Lower lobe of right lung (tissue), 2 donors: ENCODE measurements at places on chromosomes 3 and 15. TPM values are rescaled to one million over a fixed set of nuclear protein-coding genes. Genes with fewer than 3 reads are reported as not detected.

DLEC1 gene
- 15.0 TPM for total RNA-seq

GOLGA8R gene
- 5.1 TPM for total RNA-seq

ACOX2 gene
- total RNA-seq = 20.2 TPM

GPR62 gene
- total RNA-seq = not detected

GHRL gene
- total RNA-seq = 2.5 TPM

RHOV gene
- 1.5 TPM for total RNA-seq

PPP1R14D gene
- total RNA-seq = 0.53 TPM

GOLGA8O gene
- total RNA-seq = not detected

CORO2B gene
- 6.8 TPM for total RNA-seq

CCR8 gene
- total RNA-seq = not detected

ADGRG7 gene
- not detected for total RNA-seq

ADCY5 gene
- total RNA-seq = 5.6 TPM

IL16 gene
- 34.6 TPM for total RNA-seq

TF gene
- total RNA-seq = 2.8 TPM

GP9 gene
- 2.6 TPM for total RNA-seq

EPHB1 gene
- 3.0 TPM for total RNA-seq

FBXL2 gene
- 8.1 TPM for total RNA-seq

SLC28A1 gene
- total RNA-seq = not detected

KLHL40 gene
- not detected for total RNA-seq

AMOTL2 gene
- 77.8 TPM for total RNA-seq

ERICH6 gene
- not detected for total RNA-seq

CADM2 gene
- total RNA-seq = 0.83 TPM

GOLGA8N gene
- 14.3 TPM for total RNA-seq

MESP2 gene
- total RNA-seq = not detected

SLC22A14 gene
- total RNA-seq = not detected

VGLL4 gene
- 45.5 TPM for total RNA-seq

ACKR4 gene
- total RNA-seq = 8.5 TPM

SERP1 gene
- total RNA-seq = 150 TPM

CYP1A1 gene
- 0.38 TPM for total RNA-seq

BCHE gene
- 5.8 TPM for total RNA-seq

IL5RA gene
- 5.6 TPM for total RNA-seq

HYKK gene
- total RNA-seq = 4.1 TPM

SHC4 gene
- 0.68 TPM for total RNA-seq

SNTN gene
- total RNA-seq = 12.8 TPM

LTF gene
- total RNA-seq = 53.5 TPM

GXYLT2 gene
- total RNA-seq = 6.7 TPM

SPINK8 gene
- total RNA-seq = not detected

TPRG1 gene
- total RNA-seq = 23.4 TPM

CHRFAM7A gene
- 9.6 TPM for total RNA-seq

ADAMTS7 gene
- total RNA-seq = 5.3 TPM

HRG gene
- total RNA-seq = not detected

CD200R1 gene
- total RNA-seq = 1.5 TPM

GABRR3 gene
- total RNA-seq = not detected

B2M gene
- total RNA-seq = 4,741 TPM

ST3GAL6 gene
- 42.4 TPM for total RNA-seq

CDCP1 gene
- 28.7 TPM for total RNA-seq

RTP3 gene
- total RNA-seq = not detected

PSTPIP1 gene
- total RNA-seq = 18.4 TPM

CSPG4 gene
- 15.0 TPM for total RNA-seq

ZDHHC19 gene
- 1.0 TPM for total RNA-seq

CCDC50 gene
- 66.5 TPM for total RNA-seq

SAMMSON gene
- not detected for total RNA-seq

PODXL2 gene
- 2.2 TPM for total RNA-seq

TRH gene
- total RNA-seq = not detected

DBR1 gene
- total RNA-seq = 17.5 TPM

REC114 gene
- total RNA-seq = not detected

USF3 gene
- 20.9 TPM for total RNA-seq

LRRC2 gene
- total RNA-seq = 1.2 TPM
